ENCODE measurements at places on chromosomes 2 and 18.

GRCh38 chr2:219045937-219046550 lies 4.7 kb upstream of the CFAP65 start:
- DNase-seq, result peak; percentile 73

DNA sequence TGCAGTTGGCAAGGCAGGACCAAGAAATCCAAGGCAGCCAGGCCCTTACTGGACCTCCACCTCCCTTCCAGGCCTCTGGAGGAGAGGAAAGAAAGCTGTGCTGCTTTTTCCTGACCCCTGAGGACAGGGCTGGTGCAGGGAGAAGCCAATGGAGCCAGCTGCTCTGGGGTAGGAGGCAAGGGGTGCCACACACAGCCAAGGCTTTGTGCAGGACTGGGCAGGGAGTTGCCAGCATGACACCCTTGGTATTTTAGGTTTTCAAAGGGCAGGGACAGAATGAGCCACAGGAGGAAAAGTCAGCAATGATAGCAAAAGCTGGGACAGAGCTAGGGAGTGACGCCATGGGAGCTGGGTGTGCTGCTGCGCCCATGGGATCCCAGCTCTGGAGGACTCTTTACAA lies 22.9 kb downstream of the CCT7 start:
- no peak for DNase-seq

- DNase-seq, result no peak
Observed at GRCh38 chr2:54572636-54573536, 116.8 kb downstream of the SPTBN1 start.

- no peak for DNase-seq
Observed at GRCh38 chr18:78728784-78729467, 250.7 kb upstream of the SALL3 start.

DNA sequence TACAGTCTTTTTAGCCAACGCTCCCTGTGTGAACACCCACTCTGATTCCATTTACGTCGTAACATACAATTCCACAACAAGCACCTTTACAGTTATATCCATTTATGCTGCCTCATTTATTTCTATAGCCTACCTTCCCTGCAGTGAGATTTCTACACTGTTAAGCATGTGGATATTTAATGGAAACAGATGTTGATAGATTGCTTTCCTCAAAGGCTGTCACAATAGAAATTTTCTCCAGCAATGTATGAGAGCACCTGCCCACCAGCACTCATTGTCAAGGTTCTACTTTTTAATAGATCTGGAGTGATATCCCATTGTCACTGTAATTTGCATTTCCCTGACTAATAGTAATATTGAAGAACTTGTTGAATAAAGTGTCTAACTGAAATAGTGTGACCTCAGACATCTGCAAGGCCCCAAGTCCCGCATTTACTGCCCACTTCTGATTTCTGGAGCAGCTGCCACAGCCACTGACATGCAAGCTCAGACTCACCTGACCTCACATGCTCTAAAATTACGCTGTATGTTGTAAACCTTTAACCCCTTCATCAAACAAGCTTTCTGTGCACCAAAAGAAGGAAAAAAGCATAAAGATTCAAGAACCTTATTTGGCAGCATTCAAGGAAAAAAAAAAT lies 295.1 kb downstream of the CNTNAP5 start:
- DNase-seq, result no peak

- DNase-seq, result no peak
Observed at GRCh38 chr2:236545814-236546480, 23.7 kb upstream of the ACKR3 start.

DNA sequence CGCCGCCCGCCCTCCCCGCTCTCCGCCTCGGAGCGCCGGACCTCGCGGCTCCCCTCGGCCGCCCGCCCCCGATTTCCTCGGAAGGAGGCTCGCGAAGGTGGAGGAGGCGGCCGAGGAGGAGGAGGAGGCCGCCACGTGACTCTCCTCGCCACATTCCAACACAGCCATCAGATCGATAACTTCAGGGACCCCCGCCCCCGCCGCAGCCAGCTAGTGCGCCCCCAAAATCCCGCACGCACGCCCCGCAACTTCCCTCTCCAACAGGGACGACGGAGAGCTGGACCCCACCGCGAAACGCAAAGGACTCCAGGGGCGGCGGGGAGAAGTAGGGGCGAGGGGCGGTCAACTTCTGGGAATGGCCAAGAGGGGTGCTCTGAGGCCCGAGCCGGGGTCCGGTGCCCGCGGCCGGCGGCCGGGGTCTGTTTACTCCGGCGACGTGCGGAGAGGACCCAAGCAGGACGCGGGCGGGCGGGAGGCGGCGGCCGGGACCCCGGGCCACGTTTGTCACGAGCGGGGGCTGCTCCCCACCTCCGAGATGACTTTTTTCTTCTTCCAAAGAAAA lies 2.0 kb downstream of the ZNF521 start:
- peak; percentile 21 for DNase-seq

GRCh38 chr18:26771524-26771923 lies 94.0 kb downstream of the AQP4 start:
- peak; percentile 14 for DNase-seq

DNA sequence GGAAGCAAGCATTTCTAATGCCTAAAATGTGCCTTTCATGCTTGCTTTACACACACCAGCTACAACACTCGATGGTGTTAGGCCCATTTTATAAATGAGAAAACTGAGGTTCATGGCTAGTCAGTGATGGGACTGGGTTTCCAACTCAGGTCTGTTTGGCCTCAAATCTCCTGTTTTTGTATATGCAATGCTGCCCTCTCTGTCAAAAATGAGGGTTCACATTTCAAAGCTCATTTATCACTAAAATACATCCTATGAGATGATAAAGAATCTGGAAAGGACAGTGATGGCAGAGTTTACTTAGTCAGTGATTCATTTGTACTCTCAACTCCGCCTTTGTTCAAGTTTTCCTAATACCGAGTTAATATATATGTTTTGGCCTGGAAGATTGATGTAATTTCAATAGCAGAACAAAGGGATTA lies 92.3 kb downstream of the KCTD1 start:
- DNase-seq, result no peak

GRCh38 chr2:190723397-190724090 lies 74.7 kb downstream of the NAB1 start:
- no peak for DNase-seq

GRCh38 chr2:60745330-60745729 lies 10.7 kb upstream of the PAPOLG start:
- DNase-seq, result no peak
